ENCODE measurements at places on chromosomes 2 and 18. TPM values are rescaled to one million over a fixed set of nuclear protein-coding genes. Genes with fewer than 3 reads are reported as not detected.

The IL1B gene
- 0.49 TPM for total RNA-seq

GRCh38 chr2:24972315-24972961 is 683 bp upstream of the DNAJC27 start:
- H3K4me1 ChIP-seq, result no peaks in the 10 kb centered on the region
- H3K36me3 ChIP-seq, result no peaks in the 10 kb centered on the region
- H3K27me3 ChIP-seq, result no peaks in the 10 kb centered on the region
- peak overlapping the region; percentile 82 for H3K4me3 ChIP-seq
- peak overlapping the region; percentile 99 for H3K27ac ChIP-seq
- DNase-seq, result no peak

- H3K27ac ChIP-seq, result no peak overlapping the region
- no peak for DNase-seq
- H3K27me3 ChIP-seq, result no peaks in the 10 kb centered on the region
- no peaks in the 10 kb centered on the region for H3K4me1 ChIP-seq
These were observed 848.7 kb upstream of the NXPH2 start for GRCh38 chr2:139628931-139629330.

DNA sequence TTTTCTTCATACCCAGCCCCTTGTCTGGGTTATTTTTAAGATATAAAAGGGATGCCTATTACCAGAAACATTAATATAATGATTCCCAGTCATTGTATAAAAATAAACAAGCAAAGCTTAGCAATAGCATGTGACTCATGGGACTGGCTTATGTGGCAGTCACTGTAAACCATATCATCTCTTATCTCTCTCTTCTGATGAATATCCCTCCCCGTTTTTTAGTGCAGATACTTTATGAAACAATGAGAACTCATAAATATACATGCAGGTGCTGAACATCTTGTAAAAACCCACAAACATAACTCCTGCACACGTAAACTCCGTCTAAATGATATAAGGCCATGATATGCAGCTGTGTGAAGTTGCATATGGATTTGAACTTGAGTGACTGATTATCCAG is 154.9 kb downstream of the MGAT5 start:
- no peak overlapping the region for H3K4me3 ChIP-seq
- H3K27ac ChIP-seq, result no peak overlapping the region
- DNase-seq, result no peak
- no peaks in the 10 kb centered on the region for H3K27me3 ChIP-seq
- peaks cover 20% of the 10 kb centered on the region for H3K4me1 ChIP-seq

- no peak overlapping the region for H3K4me3 ChIP-seq
- no peaks in the 10 kb centered on the region for H3K27me3 ChIP-seq
- DNase-seq, result peak; percentile 57
- H3K4me1 ChIP-seq, result peaks cover 41% of the 10 kb centered on the region
- H3K27ac ChIP-seq, result no peak overlapping the region
These were observed 3.0 kb upstream of the OTX1 start for GRCh38 chr2:63047321-63048279.

DNA sequence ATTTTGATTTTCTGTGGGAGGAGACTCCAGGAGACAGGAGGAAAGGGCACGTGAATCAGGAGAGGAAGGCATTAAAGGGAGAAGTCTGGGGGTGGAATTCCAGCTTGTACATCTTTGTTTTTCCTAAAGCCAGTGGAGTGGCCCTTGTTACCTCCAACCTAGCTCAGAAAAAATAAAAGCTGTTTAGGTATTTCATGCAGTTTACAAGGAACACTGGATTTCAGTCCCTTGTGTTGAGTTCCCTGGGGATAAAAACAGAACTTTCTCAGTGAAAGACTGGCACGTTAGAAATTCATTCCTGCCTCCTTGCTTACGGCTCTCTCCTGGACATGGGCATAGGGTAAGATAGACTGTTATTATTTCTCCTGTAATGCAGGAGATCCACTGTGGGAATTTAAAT is 170.2 kb downstream of the ZEB2 start:
- H3K27me3 ChIP-seq, result no peaks in the 10 kb centered on the region
- no peak for DNase-seq
- no peak overlapping the region for H3K4me3 ChIP-seq
- no peaks in the 10 kb centered on the region for H3K4me1 ChIP-seq
- H3K27ac ChIP-seq, result no peak overlapping the region

The TANK gene
- 25.4 TPM for total RNA-seq

- no peak for DNase-seq
- H3K27ac ChIP-seq, result no peak overlapping the region
- H3K36me3 ChIP-seq, result no peaks in the 10 kb centered on the region
- H3K4me1 ChIP-seq, result no peaks in the 10 kb centered on the region
- no peak overlapping the region for H3K4me3 ChIP-seq
- no peaks in the 10 kb centered on the region for H3K27me3 ChIP-seq
These were observed 125.7 kb downstream of the NBAS start for GRCh38 chr2:15435474-15435873.

- no peak overlapping the region for H3K27ac ChIP-seq
- H3K27me3 ChIP-seq, result no peaks in the 10 kb centered on the region
- no peak overlapping the region for H3K4me3 ChIP-seq
- H3K36me3 ChIP-seq, result no peaks in the 10 kb centered on the region
These were observed 32.4 kb downstream of the SMAD2 start for GRCh38 chr18:47898055-47898454.

- no peaks in the 10 kb centered on the region for H3K4me1 ChIP-seq
- no peaks in the 10 kb centered on the region for H3K36me3 ChIP-seq
- H3K4me3 ChIP-seq, result no peak overlapping the region
- H3K27me3 ChIP-seq, result no peaks in the 10 kb centered on the region
These were observed 163.1 kb downstream of the TMEM18 start for GRCh38 chr2:513981-514706.

- H3K4me1 ChIP-seq, result no peaks in the 10 kb centered on the region
- H3K27ac ChIP-seq, result no peak overlapping the region
- no peak overlapping the region for H3K4me3 ChIP-seq
These were observed 249.5 kb downstream of the TWIST2 start for GRCh38 chr2:239097428-239097696.

- H3K27ac ChIP-seq, result no peak overlapping the region
- no peaks in the 10 kb centered on the region for H3K27me3 ChIP-seq
- no peaks in the 10 kb centered on the region for H3K36me3 ChIP-seq
- no peak overlapping the region for H3K4me3 ChIP-seq
- H3K4me1 ChIP-seq, result no peaks in the 10 kb centered on the region
- DNase-seq, result no peak
These were observed 106.9 kb upstream of the SP3 start for GRCh38 chr2:174072069-174072468.

The RFX8 gene
- not detected for total RNA-seq

DNA sequence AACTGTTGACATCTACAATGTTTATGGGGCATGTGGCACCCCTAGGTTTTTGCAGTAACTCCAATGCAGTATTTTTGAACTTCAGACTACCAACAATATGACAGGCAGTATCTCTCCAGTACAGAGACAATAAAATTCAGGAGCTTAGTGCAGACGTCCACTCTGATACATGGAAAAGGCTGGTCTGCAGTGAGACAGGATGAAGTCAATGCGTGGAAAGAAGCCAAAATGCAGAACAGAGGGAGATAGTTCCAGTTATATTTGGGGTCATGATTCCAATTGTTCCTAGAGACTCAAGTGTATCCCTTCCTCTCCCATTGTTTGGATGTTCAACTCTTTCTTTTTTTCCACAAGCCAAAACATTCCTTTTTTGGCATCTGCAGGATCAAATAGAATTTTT is 18.7 kb upstream of the SMAD2 start:
- H3K4me1 ChIP-seq, result no peaks in the 10 kb centered on the region
- no peak for DNase-seq
- H3K27me3 ChIP-seq, result no peaks in the 10 kb centered on the region
- no peak overlapping the region for H3K4me3 ChIP-seq
- H3K27ac ChIP-seq, result no peak overlapping the region

The SERPINB12 gene
- not detected for total RNA-seq

The ROCK2 gene
- total RNA-seq, result 19.9 TPM

- no peak for DNase-seq
- no peaks in the 10 kb centered on the region for H3K36me3 ChIP-seq
- peaks cover 8% of the 10 kb centered on the region for H3K4me1 ChIP-seq
- no peaks in the 10 kb centered on the region for H3K27me3 ChIP-seq
These were observed 142.2 kb downstream of the BCL11A start for GRCh38 chr2:60411295-60411694.

GRCh38 chr18:74290794-74291471 is 830 bp downstream of the CYB5A start:
- H3K36me3 ChIP-seq, result no peaks in the 10 kb centered on the region
- H3K4me1 ChIP-seq, result peaks cover 11% of the 10 kb centered on the region
- H3K27ac ChIP-seq, result peak overlapping the region; percentile 89
- no peak for DNase-seq

- H3K4me3 ChIP-seq, result no peak overlapping the region
- H3K4me1 ChIP-seq, result no peaks in the 10 kb centered on the region
- no peaks in the 10 kb centered on the region for H3K27me3 ChIP-seq
- no peak for DNase-seq
- no peak overlapping the region for H3K27ac ChIP-seq
These were observed 8.7 kb downstream of the FAM178B start for GRCh38 chr2:96977631-96978195.

DNA sequence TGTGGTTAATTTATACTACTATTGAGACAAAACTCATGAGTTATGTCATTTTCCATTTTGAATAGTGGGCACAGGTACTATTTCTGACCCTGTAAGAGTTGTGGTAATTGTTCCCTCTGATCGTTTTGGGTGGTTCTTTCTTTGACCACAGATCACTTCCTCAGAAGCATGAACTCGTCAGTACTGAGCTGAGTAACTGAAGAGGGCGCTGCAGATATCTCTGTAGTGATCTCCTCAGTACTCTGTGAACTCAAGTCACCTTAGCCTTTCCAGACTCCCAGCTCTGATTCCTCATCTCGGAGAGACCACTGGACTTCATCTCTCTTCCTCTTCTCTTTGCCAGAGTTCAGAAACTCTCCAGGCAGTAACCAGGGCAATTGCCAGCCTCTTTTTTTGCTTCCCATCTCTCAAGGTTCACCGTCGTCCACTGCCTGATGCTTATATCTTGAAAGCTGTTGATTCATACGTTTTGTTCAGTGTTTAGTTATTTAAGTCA is 9.4 kb upstream of the IL1RL1 start:
- no peak for DNase-seq
- no peaks in the 10 kb centered on the region for H3K27me3 ChIP-seq
- H3K4me3 ChIP-seq, result no peak overlapping the region
- no peak overlapping the region for H3K27ac ChIP-seq
- no peaks in the 10 kb centered on the region for H3K4me1 ChIP-seq

DNA sequence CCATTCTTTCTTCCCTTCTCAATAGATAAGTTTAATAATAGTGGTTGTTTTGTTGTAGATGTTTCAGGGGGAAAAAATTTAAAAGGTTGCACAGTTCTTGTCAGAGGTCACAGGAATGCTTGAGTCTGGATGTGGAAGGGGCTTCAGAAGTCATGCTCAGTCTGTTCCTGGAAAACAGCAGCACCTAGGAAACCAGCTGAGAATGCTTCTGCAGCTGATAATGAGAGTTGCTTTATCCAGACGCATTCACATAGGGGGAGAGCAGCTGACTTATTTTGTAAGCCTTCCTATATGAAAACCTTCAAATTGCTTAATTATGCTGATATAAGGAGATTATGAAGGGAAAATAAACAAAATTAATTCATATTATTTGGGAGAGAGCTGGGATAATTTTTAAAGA is 235.5 kb downstream of the GULP1 start:
- no peaks in the 10 kb centered on the region for H3K36me3 ChIP-seq
- H3K4me1 ChIP-seq, result no peaks in the 10 kb centered on the region
- H3K27me3 ChIP-seq, result no peaks in the 10 kb centered on the region
- no peak overlapping the region for H3K27ac ChIP-seq

The AQP4 gene
- total RNA-seq, result 1.3 TPM

GRCh38 chr2:96933305-96934181 is 52.8 kb downstream of the FAM178B start:
- H3K36me3 ChIP-seq, result no peaks in the 10 kb centered on the region
- no peaks in the 10 kb centered on the region for H3K4me1 ChIP-seq
- DNase-seq, result no peak
- no peak overlapping the region for H3K27ac ChIP-seq
- no peaks in the 10 kb centered on the region for H3K27me3 ChIP-seq

DNA sequence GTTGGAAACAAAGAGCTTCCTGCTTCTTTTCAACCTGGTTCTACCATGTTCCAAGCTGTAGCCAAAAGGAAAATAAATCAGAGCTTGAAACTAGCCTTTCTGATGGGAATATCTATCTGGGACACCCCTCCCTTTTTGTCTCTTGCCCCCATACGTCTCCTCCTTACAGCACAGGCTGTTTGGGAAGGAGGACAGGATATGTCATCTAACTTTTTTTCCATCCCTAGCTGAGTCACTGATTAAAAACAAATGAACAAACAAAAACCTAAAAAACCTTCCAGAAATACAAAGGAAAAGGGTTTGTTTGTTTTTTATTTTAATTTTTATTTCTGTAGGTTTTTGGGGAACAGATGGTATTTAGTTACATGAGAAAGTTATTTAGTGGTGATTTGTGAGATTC is 151.6 kb downstream of the FAM210A start:
- DNase-seq, result no peak
- H3K27ac ChIP-seq, result no peak overlapping the region
- no peaks in the 10 kb centered on the region for H3K27me3 ChIP-seq
- no peaks in the 10 kb centered on the region for H3K36me3 ChIP-seq
- no peak overlapping the region for H3K4me3 ChIP-seq

GRCh38 chr2:241561832-241562231 is 3.3 kb downstream of the BOK start:
- no peaks in the 10 kb centered on the region for H3K27me3 ChIP-seq
- H3K4me3 ChIP-seq, result peak overlapping the region; percentile 89
- H3K4me1 ChIP-seq, result no peaks in the 10 kb centered on the region
- H3K36me3 ChIP-seq, result no peaks in the 10 kb centered on the region

DNA sequence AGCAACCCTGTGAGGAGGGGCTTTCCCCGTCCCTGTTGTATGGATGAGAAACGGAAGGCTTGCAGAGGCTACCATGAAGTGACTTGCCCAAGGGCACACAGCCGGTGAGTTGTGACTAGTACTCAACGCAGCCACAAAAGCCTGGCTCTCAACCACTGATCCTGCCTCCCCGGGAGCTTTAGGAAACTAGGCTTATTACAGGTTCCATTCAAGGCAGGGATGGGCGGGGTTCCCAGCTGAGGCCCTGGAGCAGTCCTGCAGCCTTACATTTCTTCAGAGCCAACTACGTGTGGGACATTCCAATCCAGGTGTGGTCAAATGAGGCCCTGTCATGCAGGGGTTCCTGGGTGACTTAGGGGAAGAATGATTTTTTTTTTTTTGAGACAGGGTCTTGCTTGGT is 59.6 kb downstream of the MEX3C start:
- H3K36me3 ChIP-seq, result no peaks in the 10 kb centered on the region
- DNase-seq, result no peak
- peaks cover 8% of the 10 kb centered on the region for H3K4me1 ChIP-seq
- H3K27ac ChIP-seq, result no peak overlapping the region

GRCh38 chr2:28273751-28274150 is 118.9 kb upstream of the FOSL2 start:
- H3K4me1 ChIP-seq, result no peaks in the 10 kb centered on the region
- no peak for DNase-seq
- no peak overlapping the region for H3K4me3 ChIP-seq
- H3K27me3 ChIP-seq, result no peaks in the 10 kb centered on the region
- no peaks in the 10 kb centered on the region for H3K36me3 ChIP-seq

- no peak overlapping the region for H3K4me3 ChIP-seq
- H3K36me3 ChIP-seq, result no peaks in the 10 kb centered on the region
- H3K27ac ChIP-seq, result no peak overlapping the region
- H3K27me3 ChIP-seq, result no peaks in the 10 kb centered on the region
These were observed 8.4 kb downstream of the TPRKB start for GRCh38 chr2:73728711-73729110.

All from right lobe of liver (tissue), 6 donors.